ENCODE measurements at places on chromosomes 2 and 18.

- DNase-seq = no peak
Observed at GRCh38 chr2:85750587-85751575, 2.9 kb upstream of the ATOH8 start.

DNA sequence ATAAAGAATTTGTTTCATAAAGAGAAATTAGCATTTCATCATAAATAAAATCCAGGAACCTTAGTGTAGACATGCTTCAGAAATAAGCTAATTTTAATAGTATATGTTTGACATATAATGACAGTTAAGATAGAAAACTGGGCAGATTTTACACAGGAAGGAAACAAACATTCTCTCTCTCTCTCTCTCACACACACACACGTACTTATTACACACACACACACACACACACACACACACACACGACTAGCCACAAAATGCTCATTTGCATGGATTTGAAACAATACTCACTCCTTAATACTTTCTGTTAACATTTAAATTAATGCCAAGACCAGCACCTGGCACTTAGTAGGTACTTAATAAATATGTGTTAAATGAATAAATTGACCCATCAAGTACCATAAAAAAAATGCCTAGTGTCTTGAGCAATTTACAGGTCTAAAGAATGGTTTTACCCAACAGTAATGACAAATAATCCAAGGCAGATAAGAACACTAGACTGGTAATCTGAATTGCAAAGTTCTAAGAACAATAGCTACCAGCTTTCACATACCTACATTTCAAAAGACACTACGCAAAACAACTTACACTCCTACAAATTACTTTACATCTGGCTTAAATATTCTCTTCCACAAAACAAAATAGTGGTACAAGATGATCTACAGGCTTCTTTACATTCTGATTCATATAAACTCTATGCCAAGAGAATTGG, 2.9 kb upstream of the GALNT3 start:
- no peak for DNase-seq

GRCh38 chr18:33560686-33561370, 17.2 kb upstream of the ASXL3 start:
- no peak for DNase-seq

GRCh38 chr18:68861365-68861764, 63.5 kb downstream of the CCDC102B start:
- no peak for DNase-seq

DNA sequence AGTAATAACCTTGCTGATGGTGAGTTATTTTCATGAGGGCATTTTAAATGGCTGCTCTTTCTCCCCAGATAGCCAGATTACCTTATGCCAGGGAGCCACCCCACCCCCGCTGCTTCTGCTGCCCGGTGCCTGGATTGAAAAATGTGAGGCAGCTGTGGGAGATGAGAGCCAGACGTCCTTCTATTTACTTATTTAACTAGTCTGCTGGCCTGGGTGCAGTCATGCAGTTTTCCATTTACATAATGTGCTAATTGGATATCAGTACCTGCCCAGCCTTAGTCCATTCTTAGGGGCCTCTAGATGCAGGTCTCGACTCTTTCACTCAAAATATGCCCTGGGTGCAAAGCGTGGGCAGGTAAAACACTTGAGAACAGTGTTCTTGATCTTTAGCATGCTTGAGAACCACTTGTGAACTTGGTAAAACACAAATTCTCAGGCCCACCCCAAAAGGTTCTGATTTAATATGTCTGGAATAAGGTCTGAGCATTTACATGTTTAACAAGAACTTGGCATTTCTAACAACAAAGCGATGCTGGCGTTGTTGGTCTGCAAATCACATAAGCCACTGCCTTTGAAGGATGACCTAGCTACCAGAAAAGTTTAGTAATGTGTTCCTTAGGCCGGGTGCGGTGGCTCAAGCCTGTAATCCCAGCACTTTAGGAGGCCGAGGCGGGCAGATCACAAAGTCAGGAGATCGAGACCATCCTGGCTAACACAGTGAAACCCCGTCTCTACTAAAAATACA, 154.3 kb downstream of the NRP2 start:
- no peak for DNase-seq

- no peak for DNase-seq
Observed at GRCh38 chr2:132404056-132404455, 12.5 kb upstream of the GPR39 start.
